ENCODE measurements at places on chromosomes 7 and 10.

DNA sequence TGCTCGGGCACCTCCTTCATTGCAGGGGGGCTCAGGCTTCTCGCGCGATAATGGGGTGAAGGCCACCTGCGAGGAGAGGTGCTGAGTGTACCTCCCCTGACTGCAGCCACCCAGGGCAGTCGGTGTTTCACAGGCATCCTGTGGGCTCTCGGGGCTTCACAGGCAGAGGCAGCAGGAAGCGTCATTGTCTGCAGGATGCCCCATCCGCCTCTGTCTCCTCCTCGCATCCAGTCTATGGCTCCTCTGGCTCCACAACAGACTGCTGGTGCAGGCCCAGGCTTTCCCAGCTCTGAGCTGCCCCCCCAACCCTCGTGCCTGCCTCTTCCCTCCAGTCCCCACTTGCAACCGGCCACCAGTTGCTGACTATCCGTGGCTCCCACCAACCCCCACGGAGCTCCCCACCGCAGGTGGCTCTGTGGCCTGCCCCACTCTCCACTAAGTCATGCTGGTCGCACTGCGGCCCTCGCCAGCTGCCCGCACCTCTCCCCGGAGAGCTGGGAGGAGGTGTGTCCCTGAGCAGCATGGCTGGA, 36.5 kb downstream of the CAMK2B start:
- no peak for DNase-seq

- DNase-seq = no peak
Measured at GRCh38 chr10:1141701-1142100, 85.5 kb downstream of the WDR37 start.

DNA sequence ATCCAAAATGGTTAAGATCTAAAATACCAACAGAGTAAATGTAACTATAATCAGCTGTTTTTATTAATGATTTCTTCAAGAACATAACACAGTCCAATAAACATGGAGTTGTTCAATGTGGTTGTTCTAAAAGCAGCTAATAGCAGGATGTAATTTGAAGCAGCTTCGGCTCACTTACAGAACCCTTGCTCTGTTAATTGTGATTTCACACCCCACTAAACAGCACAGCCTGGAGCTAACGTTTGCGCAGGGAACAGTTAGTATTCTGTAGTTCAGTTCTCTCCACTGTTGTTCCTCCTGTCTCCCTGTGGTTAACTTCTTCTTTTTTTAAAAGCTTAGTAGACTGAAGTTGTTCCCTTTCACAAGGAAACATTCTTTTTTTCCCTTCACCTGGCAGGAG, 104.0 kb downstream of the GRM3 start:
- no peak for DNase-seq

DNA sequence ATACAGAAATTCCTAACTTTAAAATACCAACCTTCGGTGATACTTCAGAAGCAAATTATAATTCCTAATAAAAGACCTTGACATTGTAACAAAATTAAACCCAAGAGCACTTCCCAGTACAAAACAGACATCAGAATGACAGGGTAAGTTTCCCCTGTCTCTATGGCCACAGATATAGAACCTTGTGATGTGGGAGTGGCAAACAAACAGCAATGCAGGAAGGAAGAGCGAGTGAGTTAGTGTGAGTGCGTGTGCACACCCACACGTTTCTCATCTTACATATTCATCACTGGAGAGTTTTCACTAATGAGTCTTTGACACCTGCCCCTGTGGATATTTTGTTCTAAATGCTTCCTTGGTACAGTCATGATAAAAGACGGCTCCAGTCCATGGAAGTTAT, 72.2 kb downstream of the VWC2 start:
- DNase-seq = no peak

- no peak for DNase-seq
Measured at GRCh38 chr7:84317536-84317935, 122.9 kb upstream of the SEMA3A start.

- DNase-seq = no peak
Measured at GRCh38 chr7:111107579-111107978, 16.7 kb downstream of the LRRN3 start.
